ENCODE measurements at places on chromosomes 6 and 20. TPM values are rescaled to one million over a fixed set of nuclear protein-coding genes. Genes with fewer than 3 reads are reported as not detected.

DNA sequence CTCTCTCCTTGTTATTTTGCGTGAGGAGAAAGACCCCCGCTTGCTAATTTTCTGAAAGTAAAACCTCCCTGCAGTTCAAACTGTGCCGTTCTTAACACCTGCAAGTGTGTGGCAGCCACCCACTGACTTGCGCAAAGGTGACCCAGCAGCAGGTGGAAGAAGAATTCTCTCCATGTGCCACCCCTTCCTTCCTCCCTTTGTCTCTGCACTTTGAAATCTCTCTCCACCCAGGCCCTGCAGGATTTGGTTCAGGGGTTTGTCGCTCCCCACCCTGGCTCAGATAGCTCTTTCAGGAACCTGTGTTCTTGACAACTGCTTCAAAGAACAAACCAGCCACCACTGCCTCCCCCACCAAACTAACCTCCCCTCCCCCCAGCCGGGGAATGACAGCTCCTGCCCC is 41.4 kb downstream of the ZNF831 start:
- H3K4me1 ChIP-seq, result peaks cover 2% of the 10 kb centered on the region
- no peak overlapping the region for H3K4me3 ChIP-seq

DNA sequence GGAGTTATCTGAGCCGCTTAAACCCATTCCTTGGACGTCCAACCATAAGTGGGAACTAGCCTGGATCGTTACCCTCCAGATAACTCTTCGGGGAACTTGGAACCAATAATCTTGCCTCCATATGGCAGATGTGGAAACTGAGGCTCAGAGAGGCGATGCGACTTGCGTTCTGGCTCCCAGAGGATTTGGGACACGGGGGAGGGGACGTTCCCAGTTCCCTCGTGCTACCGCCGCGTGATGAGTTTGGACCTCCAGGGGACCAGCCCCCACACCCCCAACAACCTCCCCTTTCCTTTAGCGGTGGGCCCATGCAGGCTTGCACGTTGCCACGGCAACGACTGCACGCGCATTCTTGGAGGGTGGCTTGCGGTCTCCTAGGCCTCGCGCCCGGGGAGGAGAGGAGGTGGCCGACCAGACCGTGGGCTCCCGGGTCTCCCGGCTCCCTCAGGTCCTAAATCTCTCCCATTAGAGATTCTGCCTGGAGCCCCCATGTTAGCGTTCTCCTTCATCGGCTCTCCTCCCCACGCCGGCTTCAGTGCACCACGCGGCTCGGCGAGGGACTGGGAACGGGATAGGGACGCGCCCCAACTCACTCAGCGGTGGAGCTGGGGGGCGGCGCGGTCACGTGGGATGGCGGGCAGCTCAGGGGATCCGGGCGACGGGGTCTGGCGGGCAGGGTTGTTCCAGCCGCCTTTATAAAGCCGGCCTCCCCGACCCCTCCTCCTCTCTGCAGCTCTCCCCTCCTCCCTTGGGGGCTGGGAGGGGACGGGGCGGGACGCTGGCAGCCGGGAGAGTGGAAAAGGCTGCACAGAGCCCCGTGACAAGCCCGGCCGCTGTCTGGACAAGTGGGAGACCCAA is at the start of gene PLTP:
Gene PLTP (minus strand): TSS at position 670 of the 858 bp plus-strand sequence. CDS start 703 bp downstream, outside the sequence.
- H3K4me1 ChIP-seq, result peaks cover 7% of the 10 kb centered on the region
- peak; percentile 16 for DNase-seq
- H3K36me3 ChIP-seq, result no peaks in the 10 kb centered on the region
- H3K27ac ChIP-seq, result peak within 1 kb of the TSS; percentile 53
- peak within 1 kb of the TSS; percentile 72 for H3K4me3 ChIP-seq

DNA sequence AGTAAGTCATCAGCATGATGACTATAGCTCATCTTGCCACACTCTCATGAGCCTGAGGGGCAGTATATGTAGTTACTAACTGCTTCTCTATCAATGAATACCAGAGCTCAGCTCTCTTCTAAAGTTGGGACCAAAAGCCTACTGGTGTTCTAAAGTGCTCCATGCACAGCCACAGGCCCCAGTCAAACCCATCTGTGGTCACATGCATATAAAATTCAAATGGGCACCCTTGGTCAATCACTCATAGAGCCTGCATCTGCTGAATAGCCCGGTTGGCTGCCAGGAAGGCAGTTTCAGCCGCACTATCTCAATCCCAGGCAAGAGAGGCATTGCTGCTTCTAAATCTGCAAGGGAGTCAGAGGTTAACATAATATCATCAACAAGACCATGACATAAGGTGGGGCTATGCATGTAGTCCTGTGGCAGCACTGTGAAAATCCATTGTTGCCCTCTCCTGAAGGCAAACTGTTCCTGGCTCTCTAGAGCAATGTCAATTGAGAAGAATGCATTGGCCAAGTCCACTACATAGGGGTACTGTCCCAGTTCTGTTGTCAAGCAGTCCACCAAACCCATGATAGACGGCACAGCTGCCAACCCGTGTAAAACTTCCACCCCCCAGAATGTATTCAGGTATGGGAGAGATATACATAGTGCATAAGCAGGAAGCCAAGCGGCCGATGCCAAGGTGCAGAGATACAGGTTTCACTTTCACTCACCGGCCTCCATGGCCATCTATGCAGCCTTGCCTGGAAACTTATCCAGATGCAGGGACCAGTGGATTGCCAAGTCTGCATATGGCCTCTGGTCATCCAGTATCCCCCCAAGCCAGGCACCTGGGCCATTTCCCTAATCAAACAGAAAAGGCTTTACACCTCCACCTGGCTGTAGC is 76.2 kb downstream of the ALDH8A1 start:
- DNase-seq, result peak; percentile 12
- no peak overlapping the region for H3K27ac ChIP-seq
- no peak overlapping the region for H3K4me3 ChIP-seq

DNA sequence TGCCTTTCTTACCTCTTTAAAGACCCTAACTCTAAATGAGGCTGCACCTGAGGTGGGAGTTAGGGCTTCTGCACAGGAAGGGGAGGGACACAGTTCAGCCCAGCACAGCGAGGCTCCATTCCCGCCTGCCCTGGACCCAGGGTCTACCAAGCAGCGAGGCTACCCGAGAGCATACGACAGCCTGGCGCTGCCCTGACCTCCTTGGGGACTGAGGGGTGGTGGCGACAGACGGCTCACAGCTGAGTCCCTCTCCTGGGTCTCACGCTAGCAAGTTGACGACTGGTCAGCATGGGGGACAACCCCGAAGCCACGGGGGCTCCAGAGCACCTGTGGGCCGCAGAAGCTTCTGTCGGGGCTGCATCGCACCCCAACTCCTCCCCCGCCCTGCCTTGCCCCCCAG is 24.4 kb downstream of the SLC17A9 start:
- no peak for DNase-seq
- no peaks in the 10 kb centered on the region for H3K36me3 ChIP-seq
- H3K4me1 ChIP-seq, result peaks cover 24% of the 10 kb centered on the region
- no peak overlapping the region for H3K27ac ChIP-seq

DNA sequence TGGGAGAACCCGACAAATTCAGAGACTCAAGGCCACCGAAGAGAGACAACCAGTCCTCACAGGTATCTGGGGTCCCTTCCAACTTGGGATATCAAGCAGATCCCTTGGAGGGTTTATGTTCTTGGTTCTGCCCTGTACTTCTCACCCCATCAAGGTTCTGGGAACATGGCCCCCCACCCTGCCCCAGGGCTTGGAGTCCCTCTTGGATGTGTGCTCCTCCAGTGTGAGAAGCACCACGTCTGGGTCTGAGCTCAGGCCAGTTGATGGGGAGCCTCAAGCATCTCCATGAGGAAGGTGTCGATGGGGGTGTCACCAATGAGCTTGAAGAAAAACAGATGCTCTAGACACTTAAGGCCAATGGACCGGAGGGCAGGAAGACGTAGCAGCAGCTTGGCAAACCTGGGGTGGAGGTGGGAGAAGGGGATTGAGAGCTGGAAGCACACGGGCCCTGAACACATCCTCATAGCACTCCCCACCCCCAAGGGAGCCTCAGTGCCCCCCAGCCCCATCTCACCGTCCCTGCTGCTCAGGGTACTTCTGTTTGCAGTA is 2.2 kb upstream of the COL11A2 start:
- H3K36me3 ChIP-seq, result peaks cover 45% of the 10 kb centered on the region
- H3K27me3 ChIP-seq, result peaks cover 31% of the 10 kb centered on the region
- DNase-seq, result no peak
- H3K27ac ChIP-seq, result no peak overlapping the region

GRCh38 chr6:130164251-130164650 is 58.5 kb downstream of the SAMD3 start:
- no peak overlapping the region for H3K4me3 ChIP-seq
- H3K27me3 ChIP-seq, result no peaks in the 10 kb centered on the region
- H3K27ac ChIP-seq, result no peak overlapping the region
- H3K4me1 ChIP-seq, result peaks cover 2% of the 10 kb centered on the region

DNA sequence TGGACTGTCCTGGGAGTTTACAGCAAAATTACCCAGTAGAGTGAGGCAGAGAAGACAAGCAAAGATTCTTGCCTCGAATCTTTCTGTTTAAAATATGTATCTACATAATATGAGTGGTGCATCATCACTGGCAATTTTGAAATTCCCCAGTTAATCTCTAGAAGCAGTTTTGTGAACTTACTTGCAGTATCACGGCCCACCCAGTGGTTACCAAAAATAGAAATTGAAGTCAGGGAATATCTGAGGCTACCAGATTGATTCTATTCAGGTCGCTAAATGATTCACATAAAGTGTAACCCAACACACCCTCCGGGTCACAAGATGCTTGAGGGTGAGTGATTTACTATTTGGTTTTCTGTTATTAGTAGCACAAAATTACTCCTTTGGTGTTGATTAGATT is 111.9 kb downstream of the PPP1R14C start:
- H3K36me3 ChIP-seq, result peaks cover 7% of the 10 kb centered on the region
- no peak overlapping the region for H3K4me3 ChIP-seq
- peak overlapping the region; percentile 74 for H3K27ac ChIP-seq
- H3K27me3 ChIP-seq, result peaks cover 2% of the 10 kb centered on the region
- H3K4me1 ChIP-seq, result peaks cover 48% of the 10 kb centered on the region

GRCh38 chr20:57062696-57063270 is 203.7 kb downstream of the BMP7 start:
- H3K4me1 ChIP-seq, result peaks cover 1% of the 10 kb centered on the region
- no peak for DNase-seq
- no peak overlapping the region for H3K27ac ChIP-seq
- H3K36me3 ChIP-seq, result no peaks in the 10 kb centered on the region
- peaks cover 14% of the 10 kb centered on the region for H3K27me3 ChIP-seq

DNA sequence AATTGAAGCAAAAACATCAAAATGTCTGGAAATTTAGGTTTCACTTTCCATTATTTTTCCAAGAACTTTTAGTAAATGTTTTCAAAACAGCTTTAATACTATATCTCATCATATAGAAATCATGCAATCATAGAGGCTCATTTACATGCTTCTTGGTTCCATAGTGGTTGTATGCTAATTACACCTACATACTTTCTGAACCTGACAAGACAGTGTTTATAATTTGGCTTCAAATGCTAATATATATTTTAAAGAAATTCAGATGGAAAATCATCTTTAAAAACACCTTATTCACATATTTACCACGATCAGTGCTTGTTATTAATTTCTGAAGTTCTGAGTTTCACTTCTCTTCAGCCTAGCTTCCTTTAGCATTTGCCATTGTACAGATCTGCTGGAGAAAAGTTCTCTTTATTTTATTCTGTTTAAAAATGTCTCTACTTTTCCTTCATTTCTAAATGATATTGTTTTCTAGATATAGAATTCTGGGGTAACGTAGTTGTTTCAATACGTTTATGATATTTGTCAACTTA is 89.9 kb downstream of the PLCB1 start:
- peaks cover 8% of the 10 kb centered on the region for H3K27me3 ChIP-seq
- no peak overlapping the region for H3K4me3 ChIP-seq
- H3K27ac ChIP-seq, result no peak overlapping the region
- no peak for DNase-seq

GRCh38 chr20:6920991-6921613 is 153.6 kb downstream of the BMP2 start:
- no peak overlapping the region for H3K4me3 ChIP-seq
- no peaks in the 10 kb centered on the region for H3K4me1 ChIP-seq
- H3K27me3 ChIP-seq, result no peaks in the 10 kb centered on the region

DNA sequence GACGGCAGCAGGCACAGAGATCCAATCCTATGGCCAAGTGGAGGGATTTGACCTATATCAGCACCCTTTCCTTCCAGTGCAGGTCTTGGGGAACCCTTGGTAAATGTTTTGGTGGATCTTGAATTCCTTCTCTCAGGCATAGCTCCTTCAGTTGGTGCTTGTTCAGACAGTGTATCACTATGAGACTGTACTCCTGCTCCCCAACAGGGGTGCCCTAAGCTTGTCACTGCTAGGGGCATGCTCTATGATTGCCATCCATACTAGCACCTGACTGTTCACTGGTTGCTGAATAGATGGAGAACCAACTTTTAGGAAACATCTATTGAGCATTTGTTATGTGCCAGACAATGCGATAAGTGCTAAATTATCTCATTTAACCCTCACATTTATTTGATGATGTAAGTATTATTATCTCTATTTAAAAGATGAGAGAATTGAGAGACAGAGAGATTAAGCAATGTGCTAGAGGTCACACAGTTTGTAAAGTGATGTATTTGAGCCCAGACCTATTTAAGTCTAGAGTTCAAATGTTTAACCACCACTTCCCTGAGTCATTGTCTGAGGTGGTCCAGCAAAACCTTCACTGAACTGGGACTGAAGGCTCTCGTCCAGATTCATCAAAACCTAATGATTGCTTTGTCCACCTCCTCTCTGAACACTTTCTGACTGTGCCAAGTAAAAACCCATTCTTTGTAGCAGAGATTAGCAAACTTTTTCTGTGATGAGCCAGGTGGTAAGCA is 34.3 kb downstream of the ADGRF1 start:
- no peaks in the 10 kb centered on the region for H3K27me3 ChIP-seq
- no peak overlapping the region for H3K27ac ChIP-seq
- no peak for DNase-seq
- H3K4me3 ChIP-seq, result no peak overlapping the region
- H3K36me3 ChIP-seq, result no peaks in the 10 kb centered on the region

- peaks cover 54% of the 10 kb centered on the region for H3K4me1 ChIP-seq
- peak overlapping the region; percentile 52 for H3K27ac ChIP-seq
- DNase-seq, result peak; percentile 56
- no peak overlapping the region for H3K4me3 ChIP-seq
- H3K36me3 ChIP-seq, result peaks cover 46% of the 10 kb centered on the region
These were observed 83.4 kb upstream of the ASF1A start for GRCh38 chr6:118810420-118811027.

Gene FLRT3
- total RNA-seq, result not detected

Gene BANF2
- total RNA-seq, result not detected

Gene FOXS1
- total RNA-seq, result not detected

Gene ZNF831
- 3.0 TPM for total RNA-seq
